ENCODE measurements at places on chromosomes 6 and 20.

DNA sequence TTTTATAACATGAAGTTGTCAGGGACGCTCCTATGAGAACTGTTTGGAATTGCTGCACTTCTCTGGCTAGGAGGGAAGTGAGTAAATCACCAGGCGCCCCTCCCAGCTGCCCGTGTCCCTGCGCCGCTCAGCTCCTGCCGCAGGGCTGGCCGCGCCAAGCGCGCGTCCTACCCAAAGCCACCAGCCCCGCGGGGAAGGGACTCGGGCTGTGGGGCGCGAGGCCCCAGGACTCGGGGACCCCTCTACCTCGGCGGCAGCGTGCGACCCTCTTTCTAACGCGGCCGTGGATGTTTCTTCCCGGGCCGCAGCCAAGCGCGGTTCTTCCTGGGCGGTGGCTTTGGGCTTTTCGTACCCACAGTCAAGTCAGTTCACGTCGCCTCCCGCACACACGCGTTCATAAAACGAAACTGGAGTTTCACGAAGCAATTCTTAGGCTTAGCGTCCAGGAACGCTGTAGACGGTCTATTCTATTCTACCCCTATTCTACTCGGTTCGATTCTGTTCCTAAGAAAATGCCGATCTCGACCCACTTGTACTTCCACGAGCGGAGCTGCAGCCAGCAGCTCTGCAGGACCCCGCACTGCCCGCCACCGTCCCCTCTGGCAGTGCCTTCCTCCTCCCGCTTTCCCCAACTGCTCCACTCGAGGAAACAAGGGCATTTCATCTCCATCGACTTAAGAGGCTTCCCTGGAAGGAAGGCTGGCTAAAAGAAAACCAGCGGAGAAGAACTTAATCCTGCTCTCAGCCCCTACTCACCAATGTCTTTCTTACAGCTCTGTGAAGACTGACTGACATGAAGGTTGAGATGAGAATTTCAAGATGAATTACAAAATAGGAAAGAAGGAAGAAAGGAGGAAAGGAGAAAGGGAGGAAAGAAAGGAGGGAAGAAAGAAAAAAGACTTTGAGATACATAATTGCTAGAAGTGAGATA lies 15.4 kb downstream of the FOXC1 start:
- no peak for DNase-seq

DNA sequence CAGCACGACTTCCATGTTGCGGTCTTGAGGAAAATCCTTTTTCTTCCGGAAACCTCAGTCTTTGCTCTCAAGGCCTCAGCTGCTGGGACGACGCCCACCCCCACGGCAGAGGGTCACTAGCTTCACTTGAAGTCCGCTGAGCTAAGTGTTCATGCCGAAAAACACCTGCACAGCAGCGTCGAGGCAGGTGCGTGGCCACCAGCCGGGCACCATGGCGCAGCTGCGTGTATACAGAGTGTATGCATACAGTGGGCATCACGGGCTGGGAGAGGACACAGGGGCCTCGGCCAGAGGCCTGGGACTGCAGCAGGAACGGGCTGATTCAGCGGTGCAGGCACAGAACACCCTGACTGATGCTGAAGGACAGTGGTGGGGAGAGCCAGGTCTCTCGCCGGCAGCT lies 20.1 kb downstream of the KCNQ2 start:
- DNase-seq, result no peak

DNA sequence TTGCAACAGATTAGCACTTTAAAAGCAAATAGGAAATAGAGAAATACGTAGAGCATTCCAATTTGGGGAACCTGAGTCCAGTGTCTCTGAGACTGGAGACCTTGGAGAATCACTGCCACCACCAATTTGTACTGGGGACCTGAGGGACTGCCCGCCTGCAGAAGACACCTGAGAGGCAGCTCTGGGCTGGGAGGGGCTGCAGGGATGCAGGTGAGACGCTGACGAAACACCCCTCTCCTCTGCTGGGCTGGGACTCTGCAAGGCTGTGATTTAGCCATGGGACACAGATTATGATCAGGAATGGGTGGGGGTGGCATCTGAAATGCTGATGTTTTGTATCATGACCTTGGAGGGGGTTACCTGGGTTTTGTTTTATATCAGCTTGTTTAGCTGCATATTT lies 7.0 kb upstream of the APMAP start:
- no peak for DNase-seq

GRCh38 chr6:23951691-23952090 lies 174.3 kb upstream of the NRSN1 start:
- no peak for DNase-seq

GRCh38 chr6:42864602-42865001 lies 14.8 kb upstream of the RPL7L1 start:
- DNase-seq, result no peak

Data from HuH-7.5 (cell line).